Right cardiac atrium (tissue), 5 donors: ENCODE measurements at places on chromosomes 6 and 20. TPM values are rescaled to one million over a fixed set of nuclear protein-coding genes. Genes with fewer than 3 reads are reported as not detected.

DNA sequence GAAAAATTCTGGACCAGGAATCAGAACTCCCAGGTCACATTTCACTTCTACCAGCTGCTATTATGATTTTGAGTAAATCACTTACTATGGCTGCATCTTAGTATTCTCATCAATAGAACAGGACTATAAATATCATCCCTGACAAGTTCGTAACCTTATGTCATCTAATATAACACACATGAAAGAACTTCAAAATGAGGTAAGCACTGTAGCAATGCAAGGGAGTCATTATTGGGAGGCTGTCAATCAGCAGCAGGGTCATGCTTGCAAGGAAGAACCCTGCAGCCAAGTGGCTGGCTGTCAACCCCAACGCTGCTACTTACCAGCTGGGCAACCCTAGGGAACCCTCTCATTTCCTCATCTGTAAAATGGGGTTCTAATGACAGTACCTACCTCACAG is 123.3 kb upstream of the B3GAT2 start:
- DNase-seq, result no peak

- no peak for DNase-seq
Measured at GRCh38 chr6:18248698-18249097, 15.6 kb downstream of the DEK start.

- DNase-seq, result no peak
Measured at GRCh38 chr6:30640481-30640880, 6.5 kb upstream of the C6orf136 start.

DNA sequence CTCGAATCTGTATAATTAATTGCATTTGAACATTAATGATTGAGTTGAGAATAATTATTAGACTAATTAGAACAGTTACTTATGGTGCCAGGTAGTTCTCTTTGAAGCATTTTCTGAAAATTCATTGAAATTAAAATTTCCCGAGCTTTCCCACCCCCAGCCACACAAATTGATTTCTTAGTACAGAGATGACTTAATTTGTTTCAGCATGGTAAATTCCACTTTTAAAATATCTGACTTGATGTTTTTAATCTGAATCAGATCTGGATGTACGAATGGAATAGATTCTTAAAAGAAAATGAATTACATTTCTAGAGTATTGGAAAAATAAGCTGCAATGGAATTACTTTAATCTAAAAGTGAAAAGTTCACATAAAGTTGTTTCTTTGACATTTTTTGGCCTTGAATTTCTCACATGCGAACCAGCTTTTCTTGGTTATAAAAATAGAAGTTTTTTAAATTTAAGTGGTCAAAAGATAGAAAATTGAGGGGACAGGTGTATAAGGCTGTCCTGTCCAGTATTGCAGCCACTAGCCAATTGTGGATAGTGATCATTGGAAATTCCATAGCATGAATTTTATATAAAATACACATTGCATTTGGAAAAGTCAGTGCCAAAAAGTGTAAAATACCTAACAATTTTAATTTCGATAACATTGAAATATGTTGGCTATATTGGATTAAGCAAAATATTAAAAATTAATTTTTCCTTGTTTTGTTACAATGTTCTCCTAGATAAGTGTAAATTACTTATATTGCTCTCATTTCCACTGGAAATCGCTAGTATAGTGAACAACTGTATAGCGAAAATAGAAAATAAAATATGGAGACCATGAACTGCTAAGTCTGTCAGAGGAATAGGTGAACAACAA is 102.9 kb downstream of the OR2B2 start:
- DNase-seq, result no peak

CRISP2 gene
- total RNA-seq, result not detected

DNA sequence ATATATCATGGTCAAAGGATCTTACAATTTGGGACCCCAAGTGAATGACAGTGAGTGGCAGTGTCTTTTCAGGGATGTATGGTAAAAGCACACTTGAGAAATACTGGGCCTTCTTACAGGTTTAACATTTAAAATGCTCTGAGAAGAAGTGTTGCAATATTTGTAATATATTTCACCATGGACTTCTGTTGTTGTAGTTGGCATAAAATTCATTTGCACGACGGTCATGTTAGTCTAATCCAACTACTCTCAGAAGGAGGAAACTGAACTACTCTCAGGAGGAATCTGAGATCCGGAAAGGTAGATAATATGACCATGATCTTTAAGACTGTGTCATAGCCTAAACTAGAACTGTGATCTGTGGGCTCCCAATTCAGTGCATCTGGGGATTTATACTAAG is 700.1 kb downstream of the HDGFL1 start:
- no peak for DNase-seq

RAD21L1 gene
- not detected for total RNA-seq

OSTM1 gene
- 55.3 TPM for total RNA-seq

DNA sequence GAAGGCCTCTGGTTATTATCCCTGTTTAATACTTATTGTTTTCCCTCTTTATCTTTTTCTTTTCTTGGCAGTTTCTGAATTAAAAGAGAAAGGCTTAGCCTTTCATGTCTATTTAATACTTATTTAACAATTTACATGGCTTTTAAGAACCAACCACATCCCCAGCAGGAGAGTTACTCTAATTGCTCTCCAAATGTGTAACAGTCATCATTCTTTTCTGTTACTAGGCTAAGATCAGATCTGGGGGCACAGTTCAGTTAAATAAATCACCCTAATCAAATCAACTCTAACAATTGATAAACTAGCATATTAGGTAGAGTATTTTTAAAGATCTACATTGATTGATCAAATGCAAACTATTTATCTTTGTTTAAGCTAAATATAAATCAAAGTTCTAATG is 54.1 kb upstream of the NT5E start:
- no peak for DNase-seq

DNA sequence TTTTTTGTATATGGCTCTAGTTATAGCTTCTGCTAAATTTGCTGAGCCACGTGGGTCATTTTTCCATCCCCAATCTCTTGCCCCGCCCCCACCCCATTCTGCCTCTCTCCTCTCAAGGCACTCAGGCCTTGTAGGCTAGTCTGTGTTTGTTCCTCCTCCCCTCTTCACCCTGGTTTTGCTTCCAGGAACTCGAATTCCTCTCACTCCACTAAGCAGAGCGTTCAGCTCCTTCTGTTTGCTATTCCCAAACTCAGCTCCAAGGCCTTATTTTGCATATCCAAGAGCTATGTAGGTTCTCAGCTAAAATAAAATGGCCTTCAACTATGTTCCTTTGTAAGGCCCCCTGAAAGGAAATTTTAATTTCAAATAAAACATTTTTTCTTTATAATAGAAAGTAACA is 1293.7 kb downstream of the EPHA7 start:
- DNase-seq, result no peak

DDO gene
- 9.2 TPM for total RNA-seq

DNA sequence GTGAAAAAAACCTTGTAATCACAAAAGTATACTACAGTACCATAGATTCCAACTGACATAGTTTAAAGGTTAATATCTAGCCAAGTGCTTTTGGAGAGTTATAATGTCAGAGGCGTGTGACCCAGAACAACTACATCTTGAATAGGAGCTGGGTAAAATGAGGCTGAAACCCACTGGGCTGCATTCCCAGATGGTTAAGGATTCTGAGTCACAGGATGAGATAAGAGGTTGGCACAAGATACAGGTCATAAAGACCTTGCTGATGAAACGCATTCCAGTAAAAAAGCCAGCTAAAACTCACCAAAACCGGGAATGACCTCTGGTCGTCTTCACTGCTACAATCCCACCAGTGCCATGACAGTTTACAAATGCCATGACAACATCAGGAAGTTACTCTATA is 22.4 kb upstream of the KIAA0408 start:
- no peak for DNase-seq

GRCh38 chr6:45746046-45746445 is 269.6 kb downstream of the CLIC5 start:
- no peak for DNase-seq
